HS-5 (cell line): ENCODE measurements at places on chromosomes 5 and 9.
A peak's percentile ranks its signal among the peaks of the same experiment; 100 is the strongest.

GRCh38 chr5:178108966-178109365, 4.4 kb upstream of the N4BP3 start:
- DNase-seq = no peak

GRCh38 chr5:124194282-124194681, 552.2 kb downstream of the ZNF608 start:
- DNase-seq = no peak

- peak; percentile 53 for DNase-seq
Observed at GRCh38 chr5:39453606-39454005, 28.8 kb upstream of the DAB2 start.

DNA sequence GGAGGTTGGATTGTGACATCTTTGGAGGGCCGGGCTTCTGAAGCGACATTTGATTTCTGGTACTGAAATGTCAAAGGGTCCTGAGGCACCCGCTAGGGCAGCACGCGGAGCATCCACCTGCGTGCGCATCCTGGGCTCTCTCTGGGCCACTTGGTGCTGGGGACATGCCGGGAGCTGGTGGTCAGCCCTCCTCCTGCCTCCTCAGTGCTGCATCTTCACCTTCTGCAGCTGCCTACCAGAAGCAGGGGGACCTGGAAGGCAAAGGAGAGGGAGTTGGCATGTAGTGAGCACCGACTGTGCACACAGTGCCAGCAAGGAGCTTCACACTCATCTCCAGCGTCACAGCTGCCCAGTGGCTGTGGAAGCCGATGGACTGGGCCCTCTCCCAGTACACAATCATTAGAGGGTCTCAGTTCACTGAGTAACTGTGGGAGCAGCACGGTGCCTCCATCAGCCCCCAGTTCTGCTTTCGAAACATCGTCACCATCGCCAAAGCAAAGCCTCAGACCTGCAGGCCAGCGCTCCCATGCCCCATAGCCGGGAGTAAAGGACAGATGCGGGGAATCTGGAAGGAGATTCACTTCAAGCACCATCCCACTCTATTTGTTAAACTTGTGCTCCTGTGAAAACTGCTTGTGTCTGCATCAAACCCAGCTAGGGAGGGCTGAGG, 138.4 kb downstream of the KCNIP1 start:
- DNase-seq = no peak

- no peak for DNase-seq
Observed at GRCh38 chr5:105807290-105807689, 1863.4 kb downstream of the EFNA5 start.

- no peak for DNase-seq
Observed at GRCh38 chr5:126676195-126676624, 75.5 kb downstream of the PHAX start.

- DNase-seq = no peak
Observed at GRCh38 chr5:150625164-150625535, 15.3 kb upstream of the SYNPO start.

DNA sequence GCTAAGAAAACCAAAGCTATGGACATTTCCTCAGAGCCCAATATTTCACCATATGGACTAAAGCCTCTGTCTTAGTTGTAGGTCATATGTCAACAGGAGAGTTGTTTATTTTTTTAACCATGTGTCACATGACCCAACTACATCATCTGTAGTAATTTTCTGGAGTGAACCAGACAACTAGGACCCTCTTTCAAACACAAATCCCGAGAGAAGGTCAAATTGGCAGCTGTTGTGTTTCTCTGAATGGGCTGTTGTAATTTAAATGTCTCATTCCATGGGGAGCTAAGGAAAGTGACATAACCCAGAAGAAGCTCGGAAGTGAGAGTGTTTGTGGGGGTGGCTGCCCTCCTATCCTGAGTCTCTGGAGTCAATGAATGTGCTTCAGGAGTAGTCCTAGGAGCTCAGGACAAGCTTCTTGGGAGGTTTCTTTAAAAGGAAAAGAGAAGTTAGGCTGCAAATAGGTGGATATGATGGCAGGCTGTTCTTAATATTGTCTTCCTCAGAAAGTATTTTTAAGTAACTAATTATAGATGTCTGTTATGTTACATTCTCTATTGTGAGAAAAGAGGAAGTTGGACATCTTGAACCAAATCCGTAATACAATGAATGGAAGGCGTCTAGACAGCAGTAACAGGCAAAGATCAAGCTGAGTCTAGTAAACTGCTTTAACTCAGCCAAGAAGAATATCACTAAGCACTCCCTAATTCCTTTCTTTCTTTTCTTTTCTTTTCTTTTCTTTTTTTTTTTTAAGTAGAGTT, 50.1 kb downstream of the TMEM167A start:
- DNase-seq = no peak

- DNase-seq = no peak
Observed at GRCh38 chr9:80787636-80788035, 901.7 kb downstream of the TLE1 start.

- no peak for DNase-seq
Observed at GRCh38 chr9:12351293-12352044, 341.7 kb upstream of the TYRP1 start.

DNA sequence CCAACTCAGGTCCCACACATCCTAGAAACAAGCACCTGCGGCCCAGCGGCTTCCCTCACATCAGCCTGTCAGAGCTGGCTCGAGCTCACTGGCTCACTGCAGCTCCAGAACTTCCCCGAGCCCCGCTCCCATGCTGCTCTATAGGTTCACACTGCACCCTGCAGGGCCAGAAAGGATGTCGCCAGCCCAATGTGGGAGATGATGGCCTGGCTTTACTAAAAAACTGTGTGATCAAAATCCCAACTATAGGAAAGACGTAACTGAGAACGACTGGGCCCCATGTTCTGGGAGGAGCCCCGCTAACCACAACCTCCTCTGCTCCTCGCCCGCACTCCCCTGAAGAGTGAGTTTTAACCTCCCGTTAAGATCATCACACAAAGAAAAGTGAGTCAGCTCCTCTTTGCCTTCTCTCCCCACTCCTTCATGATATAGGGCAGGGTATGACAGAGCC, 4.6 kb downstream of the SURF4 start:
- DNase-seq = no peak

DNA sequence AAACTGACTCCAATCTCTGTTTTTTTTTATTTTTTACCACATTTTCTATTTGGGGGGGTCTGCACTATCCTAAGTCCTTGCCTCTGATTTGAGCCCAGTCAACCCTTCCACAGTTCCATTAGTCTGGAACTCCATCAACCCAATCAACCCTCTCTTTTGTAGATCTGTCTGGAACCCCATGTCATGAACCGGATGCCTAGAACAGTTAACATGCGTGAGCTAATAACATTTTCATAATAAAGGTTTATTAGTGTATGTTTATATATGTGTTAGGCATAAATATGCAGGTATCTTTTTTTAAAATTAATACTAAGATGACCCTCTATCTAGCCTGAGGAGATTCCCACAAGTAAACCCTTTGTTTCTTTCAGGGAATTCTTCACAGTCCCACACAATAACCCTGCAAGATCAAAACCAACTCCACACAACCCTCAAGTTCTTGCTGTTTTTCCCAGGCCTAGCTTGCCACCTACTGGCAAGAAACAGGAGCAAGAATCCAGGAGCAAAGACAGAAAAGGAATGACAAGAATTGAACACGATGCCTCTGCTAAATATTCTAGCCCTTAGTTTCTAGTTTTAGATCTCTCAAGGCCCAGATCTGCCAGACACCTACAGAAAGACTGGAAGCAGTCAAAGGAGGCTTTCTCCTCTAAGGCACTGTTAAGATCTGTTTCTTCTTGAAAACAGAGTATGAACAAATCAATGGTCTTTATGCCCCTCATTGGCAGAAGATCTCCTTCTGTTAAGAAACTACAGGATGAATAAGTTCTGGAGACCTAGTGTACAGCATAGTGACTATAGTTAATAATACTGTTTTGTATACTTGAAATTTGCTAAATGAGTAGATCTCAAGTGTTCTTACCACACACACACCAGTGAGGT, 100.4 kb downstream of the TRIM36 start:
- DNase-seq = peak; percentile 15

DNA sequence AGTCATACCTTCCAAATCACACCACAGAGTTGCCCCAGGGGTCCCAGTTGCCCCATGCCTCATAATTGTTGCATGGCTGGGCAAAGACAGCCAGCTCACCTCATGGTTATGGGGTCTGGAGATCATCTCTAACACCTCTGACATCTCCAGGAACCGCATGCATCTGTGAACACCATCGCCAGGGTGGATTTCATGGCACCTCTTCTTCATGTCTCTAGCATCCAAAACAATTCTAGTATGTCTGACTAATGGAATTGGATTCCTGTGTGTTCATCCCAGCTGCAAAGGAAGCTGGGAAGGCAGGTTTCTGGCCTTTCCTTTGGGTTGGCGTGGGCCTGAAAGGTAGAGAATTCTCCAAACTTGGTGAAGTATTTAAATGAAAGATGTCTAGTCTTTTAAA, 122.3 kb upstream of the ABCA1 start:
- no peak for DNase-seq

GRCh38 chr5:57642066-57642465, 159.5 kb upstream of the ACTBL2 start:
- no peak for DNase-seq

- no peak for DNase-seq
Observed at GRCh38 chr5:144644317-144644716, 473.6 kb downstream of the KCTD16 start.

GRCh38 chr5:167912941-167913665, 378.3 kb upstream of the WWC1 start:
- DNase-seq = no peak

DNA sequence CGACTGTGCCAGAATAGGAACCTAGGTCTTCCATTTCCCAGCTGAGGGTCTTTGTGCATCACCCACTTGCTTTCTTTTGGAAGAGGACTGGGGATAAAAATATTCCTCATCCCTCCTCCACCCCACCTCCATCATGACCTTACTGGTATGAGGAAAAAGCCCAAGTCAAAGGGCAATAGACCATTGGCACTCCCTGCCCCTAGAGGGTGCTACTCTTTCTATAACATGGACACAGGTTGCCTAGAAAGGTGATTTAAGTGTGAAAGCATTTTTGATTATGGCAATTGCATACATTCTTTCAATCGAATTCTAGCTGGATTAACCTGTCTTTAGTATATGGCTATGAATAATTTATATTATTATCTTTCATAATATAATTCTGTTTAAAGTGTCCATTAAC, 22.8 kb upstream of the ZNF618 start:
- DNase-seq = no peak

DNA sequence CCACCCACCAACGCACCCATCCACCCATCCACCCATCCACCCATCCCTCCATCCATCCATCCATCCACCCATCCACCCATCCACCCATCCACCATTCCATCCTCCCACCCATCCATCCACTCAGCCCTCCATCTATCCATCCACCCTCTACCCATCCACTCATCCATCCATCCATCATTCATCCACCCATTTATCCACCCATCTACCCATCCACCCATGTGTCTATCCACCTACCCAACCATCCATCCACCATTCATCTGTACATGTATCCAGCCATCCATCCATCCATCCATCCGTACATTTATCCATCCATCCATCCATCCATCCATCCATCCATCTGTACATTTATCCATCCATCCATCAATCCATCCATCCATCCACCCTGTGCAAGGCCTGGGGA, 11.1 kb upstream of the VAV2 start:
- no peak for DNase-seq

DNA sequence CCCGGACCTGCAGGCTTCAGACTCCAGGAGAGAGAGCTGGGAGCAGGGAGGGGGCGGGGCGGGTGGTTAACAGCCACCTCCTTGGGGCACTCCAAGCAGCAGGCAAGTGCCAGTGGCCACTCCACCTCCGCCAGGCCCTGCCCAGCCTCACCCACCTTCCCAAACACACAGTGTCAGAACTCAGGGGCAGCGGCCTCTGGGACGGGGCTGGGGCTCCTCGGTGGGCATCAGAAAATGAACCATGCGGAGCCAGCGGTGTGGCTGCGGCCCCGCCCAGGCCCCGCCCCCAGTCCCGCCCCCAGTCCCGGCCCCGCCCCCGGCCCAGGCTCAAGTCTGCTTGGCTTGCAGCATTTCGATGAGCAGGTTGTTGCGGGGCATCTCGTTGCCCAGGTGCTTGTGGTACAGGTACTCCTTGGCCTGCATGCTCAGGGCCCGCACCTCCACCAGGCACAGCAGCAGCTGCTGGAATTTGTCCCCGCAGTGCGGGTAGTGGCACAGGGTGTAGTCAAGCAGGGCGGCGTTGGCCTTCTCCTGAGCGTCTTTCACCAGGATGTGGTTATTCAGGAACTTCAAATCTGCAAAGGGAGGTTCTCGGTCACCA, 24.7 kb downstream of the NR5A1 start:
- no peak for DNase-seq

- no peak for DNase-seq
Observed at GRCh38 chr5:90915393-90915792, 356.8 kb downstream of the ADGRV1 start.

- DNase-seq = no peak
Observed at GRCh38 chr5:16784843-16785791, 151.0 kb downstream of the MYO10 start.

- no peak for DNase-seq
Observed at GRCh38 chr5:153891394-153891793, 147.3 kb downstream of the FAM114A2 start.

DNA sequence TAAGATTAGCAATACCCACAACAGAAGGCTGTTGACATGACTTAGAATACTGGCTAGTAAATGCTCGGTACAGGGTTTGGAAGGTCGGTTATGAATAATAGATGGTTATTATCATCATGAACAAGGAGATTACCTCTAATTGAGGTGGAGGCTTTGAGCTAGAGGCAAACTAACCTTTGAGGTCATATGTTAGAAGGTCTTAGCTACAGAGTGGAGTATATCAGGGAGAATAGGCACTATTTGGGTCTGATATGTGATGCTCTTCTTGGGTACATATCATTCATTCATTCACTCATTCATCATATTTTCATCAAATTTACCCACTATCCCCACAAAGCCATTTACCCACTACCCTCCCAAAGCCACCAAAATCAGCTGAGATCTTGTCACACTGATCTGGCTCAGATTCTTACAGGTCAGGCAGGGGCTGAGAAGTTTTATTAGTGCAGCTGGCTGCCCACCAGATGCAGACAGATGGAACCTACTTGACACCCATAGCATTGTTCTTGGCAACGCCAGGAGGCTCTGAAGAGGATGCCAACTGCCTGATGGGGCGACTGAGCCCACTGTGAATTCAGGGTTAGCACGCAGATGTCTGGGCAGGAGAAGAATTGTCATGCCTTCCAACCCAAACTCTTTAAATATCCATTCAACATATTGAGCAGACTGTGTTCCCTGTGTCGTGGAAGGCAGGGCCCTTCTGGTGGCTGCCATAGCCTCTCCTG, 90.2 kb upstream of the SH3PXD2B start:
- no peak for DNase-seq
